Smooth muscle cell of the coronary artery (primary cell): ENCODE measurements at places on chromosomes 2 and 18. TPM values are rescaled to one million over a fixed set of nuclear protein-coding genes. Genes with fewer than 3 reads are reported as not detected.

The LYG1 gene
- not detected in 2 replicates for total RNA-seq

The FSHR gene
- not detected in 2 replicates for total RNA-seq

The FN1 gene
- 7,340 and 11,165 TPM in 2 replicates for total RNA-seq

The AQP12A gene
- not detected in 2 replicates for total RNA-seq

The SRD5A2 gene
- total RNA-seq, result not detected in 2 replicates

The STAT4 gene
- total RNA-seq, result 4.1 and 4.4 TPM in 2 replicates

The GKN1 gene
- not detected in 2 replicates for total RNA-seq

The LYPD1 gene
- total RNA-seq, result 0.59 and 256 TPM in 2 replicates

The LYPD6B gene
- not detected in 2 replicates for total RNA-seq

The GRHL1 gene
- total RNA-seq, result 0.08 and 0.70 TPM in 2 replicates

The UGT1A10 gene
- total RNA-seq, result 0.23 TPM in 1 of 2 replicates, not detected in the other

The C2orf66 gene
- total RNA-seq, result 0.08 TPM in 1 of 2 replicates, not detected in the other

The OST4 gene
- total RNA-seq, result 710 and 956 TPM in 2 replicates

The STK11IP gene
- 10.0 and 15.2 TPM in 2 replicates for total RNA-seq

The SIX3 gene
- total RNA-seq, result not detected in 2 replicates

The SH2D6 gene
- 0.23 TPM in 1 of 2 replicates, not detected in the other for total RNA-seq

The KCNE4 gene
- 0.38 and 15.8 TPM in 2 replicates for total RNA-seq

The ZNF521 gene
- total RNA-seq, result 4.4 and 31.2 TPM in 2 replicates

The SEPTIN10 gene
- total RNA-seq, result 80.5 and 114 TPM in 2 replicates

The SLC66A3 gene
- total RNA-seq, result 26.4 and 95.5 TPM in 2 replicates

The SCTR gene
- total RNA-seq, result not detected in 2 replicates

The SLC9A2 gene
- total RNA-seq, result not detected in 2 replicates

The SERPINB12 gene
- not detected in 2 replicates for total RNA-seq

The DSEL gene
- total RNA-seq, result 23.8 and 30.7 TPM in 2 replicates

The CDH2 gene
- 16.1 and 337 TPM in 2 replicates for total RNA-seq

The GKN2 gene
- 0.23 TPM in 1 of 2 replicates, not detected in the other for total RNA-seq

The CSRNP3 gene
- total RNA-seq, result 2.1 and 2.7 TPM in 2 replicates

The MERTK gene
- total RNA-seq, result 0.23 and 0.90 TPM in 2 replicates

The POTEC gene
- total RNA-seq, result 0.12 TPM in 1 of 2 replicates, not detected in the other

The ACTR1B gene
- 56.5 and 77.3 TPM in 2 replicates for total RNA-seq

The DNAJC5G gene
- total RNA-seq, result not detected in 2 replicates

The CD226 gene
- 0.15 and 0.23 TPM in 2 replicates for total RNA-seq

The PTPRN gene
- total RNA-seq, result under 0.01 and 9.0 TPM in 2 replicates

The ADAM23 gene
- 1.3 and 2.4 TPM in 2 replicates for total RNA-seq

The PPP1R1C gene
- total RNA-seq, result 0.38 TPM in 1 of 2 replicates, not detected in the other

The TMEFF2 gene
- 0.12 and 0.60 TPM in 2 replicates for total RNA-seq

The LYG2 gene
- not detected in 2 replicates for total RNA-seq

The MAP3K19 gene
- total RNA-seq, result not detected in 2 replicates

The SERPINB11 gene
- 0.12 TPM in 1 of 2 replicates, not detected in the other for total RNA-seq

The UGT1A8 gene
- under 0.01 and 0.08 TPM in 2 replicates for total RNA-seq

The CYP26B1 gene
- total RNA-seq, result 0.45 and 2.9 TPM in 2 replicates

The KCNG2 gene
- 0.12 TPM in 1 of 2 replicates, not detected in the other for total RNA-seq

The POTEJ gene
- total RNA-seq, result not detected in 2 replicates

The MALL gene
- total RNA-seq, result 6.1 and 10.2 TPM in 2 replicates

The AGXT gene
- not detected in 2 replicates for total RNA-seq

The AQP12B gene
- total RNA-seq, result not detected in 2 replicates

The XDH gene
- total RNA-seq, result 0.12 and 0.15 TPM in 2 replicates
